ENCODE measurements at places on chromosomes 13 and 19. TPM values are rescaled to one million over a fixed set of nuclear protein-coding genes. Genes with fewer than 3 reads are reported as not detected.

- no peak for DNase-seq
Observed at GRCh38 chr19:31986951-31987350, 358.5 kb upstream of the ZNF507 start.

DNA sequence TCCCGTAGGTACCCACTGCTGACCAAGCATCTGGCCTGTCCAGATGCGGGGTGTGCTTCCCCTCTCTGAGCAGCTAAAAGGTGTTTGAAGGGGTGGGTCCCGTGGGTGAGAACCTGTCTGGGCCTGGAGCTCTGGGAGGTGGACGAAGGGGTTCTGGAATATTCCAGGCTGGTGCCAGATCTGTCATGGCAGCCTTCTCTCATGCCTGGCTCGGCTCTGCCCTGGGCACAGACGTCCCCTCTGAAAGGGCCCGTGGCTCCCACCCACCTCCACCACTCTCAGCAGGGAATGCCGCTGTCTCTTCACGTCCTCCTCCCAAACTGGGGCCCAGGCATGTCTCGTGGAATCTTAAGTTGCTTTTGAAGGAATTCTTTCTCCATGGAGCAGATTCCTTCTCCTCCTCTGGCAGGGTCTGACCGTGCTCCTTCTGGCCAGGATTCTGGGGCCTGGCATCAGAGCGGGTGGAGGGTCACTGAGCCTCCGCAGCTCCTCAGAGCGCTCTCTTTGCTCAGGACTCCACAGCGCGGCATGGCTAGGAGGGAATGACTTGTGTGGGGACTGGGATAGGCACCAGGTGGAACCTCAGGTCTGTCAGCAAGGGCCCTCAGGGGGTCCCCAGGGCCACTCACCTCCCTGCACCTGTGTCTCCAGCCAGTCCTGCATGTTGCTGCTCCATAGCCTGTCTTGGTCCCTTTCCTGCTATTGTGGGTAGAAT is 5.9 kb upstream of the MCF2L start:
- no peak for DNase-seq

DNA sequence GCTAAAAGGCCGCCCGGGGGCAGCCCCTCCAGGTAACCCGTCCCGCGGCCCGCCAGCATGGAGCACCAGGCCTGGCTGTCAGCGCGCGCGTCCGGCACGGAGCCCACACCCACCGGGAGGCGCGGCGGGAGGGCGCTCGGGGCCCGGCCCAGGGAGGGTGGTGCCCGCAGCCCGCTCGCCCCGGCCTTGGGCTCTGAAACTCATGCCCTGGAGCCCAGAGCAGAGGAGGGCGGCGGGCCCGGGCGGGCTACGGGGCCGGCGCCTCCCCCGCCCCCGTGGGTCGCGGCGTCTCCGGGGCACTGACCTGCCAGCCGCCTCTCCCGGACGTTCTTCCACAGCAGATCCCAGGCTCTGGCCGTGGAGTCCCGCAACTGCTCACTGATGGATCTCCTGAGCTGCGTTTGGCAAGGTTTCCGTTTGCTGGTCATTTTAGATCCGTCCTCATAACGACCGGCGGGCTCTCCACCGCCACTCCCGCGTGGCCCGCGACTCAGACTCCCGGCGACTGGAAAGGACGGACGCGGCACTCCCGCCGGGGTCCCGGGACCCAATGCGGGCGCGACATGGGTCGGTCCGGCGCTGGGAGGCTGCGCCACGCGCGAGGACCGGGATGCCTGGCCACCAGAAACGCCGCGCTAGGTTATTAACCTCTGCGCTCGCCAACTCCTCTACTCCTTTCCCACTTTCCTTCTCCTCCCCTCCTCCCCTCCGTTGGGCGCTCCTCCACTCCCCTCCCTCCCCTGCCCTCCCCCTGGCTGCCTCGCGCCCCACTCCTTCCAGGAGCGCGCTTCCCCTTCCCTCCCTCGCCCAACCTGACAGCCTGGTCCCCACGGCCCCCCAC is 64.7 kb upstream of the STARD13 start:
- DNase-seq, result peak; percentile 41

DNA sequence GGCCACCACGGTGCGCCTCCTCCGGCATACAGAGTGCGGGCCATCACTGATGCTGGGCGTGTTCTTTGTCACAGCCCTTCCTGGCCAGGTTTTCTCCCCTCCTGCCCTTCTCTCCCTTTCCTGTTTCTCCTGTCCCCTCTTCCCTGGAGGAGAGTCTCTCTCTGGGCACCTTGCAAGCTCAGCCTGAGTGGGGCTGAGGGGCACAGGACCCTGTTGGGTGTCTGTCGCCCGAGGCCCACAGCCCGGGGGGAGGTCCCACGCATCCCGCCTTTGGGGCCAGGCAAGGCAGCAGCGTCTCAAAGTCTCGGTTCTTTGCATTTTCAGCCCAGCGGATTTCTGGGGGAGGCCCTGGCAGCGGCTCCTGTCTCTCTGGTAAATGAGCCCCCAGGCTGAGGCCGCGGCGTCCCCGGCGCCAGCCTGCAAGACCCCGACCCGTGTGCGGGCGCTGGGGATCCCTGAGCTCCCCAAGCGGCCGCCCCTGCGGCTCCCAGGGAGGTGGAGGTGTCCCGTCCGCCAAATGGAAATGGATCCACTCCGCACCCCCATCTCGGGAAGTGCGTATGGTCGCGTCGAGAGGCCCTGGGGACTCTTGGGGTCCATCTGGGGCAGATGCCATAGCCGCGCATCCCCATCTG is 47.2 kb downstream of the COMP start:
- DNase-seq, result no peak

DNA sequence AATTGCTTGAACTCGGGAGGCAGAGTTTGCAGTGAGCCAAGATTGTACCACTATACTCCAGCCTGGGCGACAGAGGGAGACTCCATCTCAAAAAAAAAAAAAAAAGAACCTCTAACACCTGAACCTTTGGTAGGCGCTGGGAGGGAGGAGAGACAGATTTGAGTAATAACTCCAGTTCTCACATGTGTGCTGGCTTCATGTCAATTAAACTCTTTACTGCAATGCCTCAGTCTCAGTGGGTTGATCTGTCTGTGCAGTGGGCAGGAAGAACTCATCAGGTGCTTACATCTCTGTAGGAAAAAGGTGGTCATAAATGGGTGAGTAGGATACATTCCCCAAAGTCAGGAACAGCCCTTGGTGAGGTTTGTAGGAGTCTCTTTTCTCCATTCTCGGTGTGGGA is 85.1 kb upstream of the ABCC4 start:
- DNase-seq, result no peak

The PRR36 gene
- polyA plus RNA-seq, result 9.4 TPM

All from right renal pelvis (tissue), 4 donors.